ENCODE measurements at places on chromosomes 11 and 22. TPM values are rescaled to one million over a fixed set of nuclear protein-coding genes. Genes with fewer than 3 reads are reported as not detected.

Gene CASP5
- not detected for polyA plus RNA-seq

Gene MRPL40
- polyA plus RNA-seq: 46.3 TPM

Gene ESAM
- polyA plus RNA-seq: not detected

Gene RTN4RL2
- polyA plus RNA-seq: 0.03 TPM

Gene FAT3
- polyA plus RNA-seq: 0.23 TPM

Gene MS4A7
- not detected for polyA plus RNA-seq

Gene F2
- not detected for polyA plus RNA-seq

Gene LARGE2
- polyA plus RNA-seq: 11.1 TPM

Gene IGHMBP2
- polyA plus RNA-seq: 10.0 TPM

Gene TST
- 18.8 TPM for polyA plus RNA-seq

Gene CTSW
- polyA plus RNA-seq: not detected

Gene OR52H1
- polyA plus RNA-seq: 0.15 TPM

Gene FAU
- 452 TPM for polyA plus RNA-seq

Gene GAL3ST1
- not detected for polyA plus RNA-seq

Gene OR2D2
- polyA plus RNA-seq: 0.14 TPM

Gene SEZ6L
- not detected for polyA plus RNA-seq

Gene PARVB
- 10.5 TPM for polyA plus RNA-seq

All from keratinocyte (primary cell).